GM23248 (cell line): ENCODE measurements at places on chromosomes 16 and 17. TPM values are rescaled to one million over a fixed set of nuclear protein-coding genes. Genes with fewer than 3 reads are reported as not detected.
A peak's percentile ranks its signal among the peaks of the same experiment; 100 is the strongest.

DNA sequence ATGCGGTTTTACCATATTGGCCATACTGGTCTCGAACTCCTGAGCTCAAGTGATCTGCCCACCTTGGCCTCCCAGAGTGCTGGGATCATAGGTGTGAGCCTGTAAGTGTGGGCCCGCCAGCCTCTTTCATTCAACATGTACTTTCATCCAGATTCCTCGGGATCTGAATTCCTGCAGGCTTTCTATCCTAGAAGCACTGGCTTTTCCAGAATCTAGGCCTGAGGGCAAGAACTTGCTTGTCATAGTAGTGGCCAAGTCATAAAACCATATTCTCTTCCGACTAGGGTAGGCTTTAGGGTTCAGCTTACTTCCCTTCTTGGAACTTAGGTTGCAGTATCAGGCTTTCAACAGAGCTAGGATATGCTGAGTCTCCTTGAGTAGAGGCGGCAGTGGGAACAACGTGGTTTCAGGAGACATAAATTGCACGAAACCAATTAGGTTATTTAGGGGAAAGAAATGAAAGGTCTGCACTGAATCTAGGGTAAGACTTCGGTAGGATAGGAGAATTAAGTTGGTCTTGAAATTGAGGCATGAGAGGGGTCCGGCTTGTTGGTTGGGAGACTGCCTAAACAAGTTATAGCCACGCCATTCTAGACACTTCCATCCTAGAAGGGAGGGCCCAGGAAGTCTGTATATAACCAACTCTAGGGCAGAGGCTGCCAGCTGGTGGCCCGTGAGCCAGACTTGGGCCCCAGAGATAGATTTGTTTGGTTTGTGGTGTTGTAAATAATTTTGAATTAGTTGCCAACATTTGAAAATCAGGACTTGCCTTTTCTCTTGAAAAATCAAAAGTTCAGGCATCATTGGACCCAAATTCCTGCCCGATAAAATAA is 15.6 kb downstream of the SLC7A6 start:
- DNase-seq, result no peak

C17orf113 gene
- 0.13 TPM in 1 of 2 replicates, not detected in the other for total RNA-seq

GRCh38 chr17:43517615-43518386 is 28.3 kb downstream of the ETV4 start:
- DNase-seq, result peak; percentile 85

GRCh38 chr17:40103688-40104087 is 3.3 kb upstream of the NR1D1 start:
- no peak for DNase-seq

PMP22 gene
- total RNA-seq, result 45.0 and 67.2 TPM in 2 replicates
